ENCODE measurements at places on chromosomes 7 and 10. TPM values are rescaled to one million over a fixed set of nuclear protein-coding genes. Genes with fewer than 3 reads are reported as not detected.

DNA sequence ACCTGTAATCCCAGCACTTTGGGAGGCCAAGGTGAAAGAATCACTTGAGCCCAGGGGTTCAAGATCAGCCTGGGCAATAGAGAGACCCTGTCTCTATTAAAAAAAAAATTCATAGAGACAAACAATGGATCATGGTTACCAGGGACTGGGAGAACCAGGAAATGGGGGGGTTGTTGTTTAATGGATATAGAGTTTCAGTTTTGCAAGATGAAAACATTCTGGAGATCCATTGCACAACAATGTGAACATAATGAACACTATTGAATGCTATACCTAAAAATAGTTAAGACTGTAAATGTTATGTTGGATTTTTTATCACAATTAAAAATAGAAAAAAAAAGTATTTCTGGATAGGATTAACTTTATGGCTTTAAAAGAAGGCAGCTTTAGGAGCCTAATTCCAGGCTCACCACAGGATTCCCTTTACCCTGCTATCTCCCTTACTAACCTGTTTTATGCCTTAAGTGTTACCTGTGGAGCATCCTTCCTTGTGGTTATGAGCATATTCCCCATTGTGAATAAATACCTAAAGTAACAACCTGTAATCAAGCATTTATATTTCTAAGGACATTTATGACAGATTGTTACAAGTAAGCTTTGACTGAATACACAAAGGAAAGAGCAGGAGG lies 45.1 kb upstream of the SGCE start:
- no peaks in the 10 kb centered on the region for H3K27me3 ChIP-seq
- no peaks in the 10 kb centered on the region for H3K4me1 ChIP-seq
- H3K27ac ChIP-seq = no peak overlapping the region
- no peak for DNase-seq

DNA sequence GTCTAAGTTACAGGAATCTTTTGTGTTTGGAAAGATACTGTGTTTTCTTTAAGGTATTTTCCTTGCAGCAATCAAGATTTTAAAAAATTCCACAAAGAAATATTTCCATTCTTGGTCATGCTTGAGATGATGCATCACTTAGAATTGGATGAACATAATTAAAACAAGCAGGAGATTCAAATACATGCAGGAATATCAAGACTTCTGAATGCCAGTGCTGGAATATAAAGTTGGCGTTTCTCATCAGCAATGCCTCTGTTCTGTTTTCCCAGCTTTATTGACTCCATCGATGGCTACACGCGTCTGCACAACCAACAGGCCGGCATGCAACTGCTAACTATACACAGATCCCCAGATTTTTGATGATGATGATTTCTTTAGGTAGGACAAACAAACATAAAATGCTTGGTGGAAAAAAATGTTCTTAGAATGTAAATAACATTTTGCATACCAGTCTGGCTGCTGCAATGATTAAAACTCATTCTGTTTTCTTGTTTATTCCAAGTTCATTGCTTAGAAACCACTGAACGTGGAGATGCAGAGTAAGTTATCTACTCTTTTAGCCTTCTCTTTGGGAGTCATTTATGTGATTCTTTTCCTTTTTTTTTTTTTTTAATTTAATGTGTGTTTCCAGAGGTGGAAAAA lies 91.3 kb upstream of the FAM171A1 start:
- no peaks in the 10 kb centered on the region for H3K4me1 ChIP-seq
- H3K27me3 ChIP-seq = no peaks in the 10 kb centered on the region
- DNase-seq = no peak

GRCh38 chr10:101014966-101015581 lies 15.5 kb downstream of the LZTS2 start:
- H3K4me3 ChIP-seq = no peak overlapping the region
- H3K27me3 ChIP-seq = no peaks in the 10 kb centered on the region
- H3K27ac ChIP-seq = no peak overlapping the region
- no peaks in the 10 kb centered on the region for H3K36me3 ChIP-seq
- peaks cover 18% of the 10 kb centered on the region for H3K4me1 ChIP-seq

- no peak overlapping the region for H3K4me3 ChIP-seq
- no peaks in the 10 kb centered on the region for H3K27me3 ChIP-seq
- H3K27ac ChIP-seq = no peak overlapping the region
- no peak for DNase-seq
- no peaks in the 10 kb centered on the region for H3K4me1 ChIP-seq
- H3K36me3 ChIP-seq = no peaks in the 10 kb centered on the region
Observed at GRCh38 chr10:62323751-62324150, 50.4 kb upstream of the ZNF365 start.

AEBP1 gene
- 0.62 TPM for total RNA-seq

RELN gene
- 0.10 TPM for total RNA-seq

GRCh38 chr10:116287906-116288501 lies 15.0 kb upstream of the GFRA1 start:
- H3K4me1 ChIP-seq = no peaks in the 10 kb centered on the region
- DNase-seq = peak; percentile 13
- H3K27ac ChIP-seq = no peak overlapping the region
- H3K36me3 ChIP-seq = no peaks in the 10 kb centered on the region
- H3K27me3 ChIP-seq = no peaks in the 10 kb centered on the region
- no peak overlapping the region for H3K4me3 ChIP-seq

DNA sequence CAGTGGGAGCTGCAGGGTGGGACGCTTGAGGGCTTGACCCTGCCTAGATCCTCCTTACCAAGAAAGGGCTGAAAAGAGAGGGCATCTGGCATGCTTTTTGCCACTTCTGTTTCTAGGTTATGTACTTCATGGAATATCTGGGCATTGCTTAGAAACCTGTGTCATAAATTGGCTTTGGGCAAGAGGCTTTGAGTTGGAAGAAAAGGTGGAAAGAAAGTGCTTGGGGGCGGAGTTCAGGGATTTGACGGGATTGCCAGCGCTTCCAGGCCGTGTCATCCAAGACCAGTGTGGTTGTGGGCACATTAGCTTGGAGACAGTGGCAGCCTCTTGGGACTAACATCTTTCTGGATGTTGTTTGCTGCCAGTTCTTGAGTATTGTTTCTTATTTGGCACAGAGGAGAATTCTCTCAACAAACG lies 825 bp downstream of the ZNF862 start:
- H3K36me3 ChIP-seq = no peaks in the 10 kb centered on the region
- H3K27ac ChIP-seq = peak overlapping the region; percentile 72
- peaks cover 11% of the 10 kb centered on the region for H3K4me1 ChIP-seq
- no peaks in the 10 kb centered on the region for H3K27me3 ChIP-seq
- peak overlapping the region; percentile 77 for H3K4me3 ChIP-seq

DNA sequence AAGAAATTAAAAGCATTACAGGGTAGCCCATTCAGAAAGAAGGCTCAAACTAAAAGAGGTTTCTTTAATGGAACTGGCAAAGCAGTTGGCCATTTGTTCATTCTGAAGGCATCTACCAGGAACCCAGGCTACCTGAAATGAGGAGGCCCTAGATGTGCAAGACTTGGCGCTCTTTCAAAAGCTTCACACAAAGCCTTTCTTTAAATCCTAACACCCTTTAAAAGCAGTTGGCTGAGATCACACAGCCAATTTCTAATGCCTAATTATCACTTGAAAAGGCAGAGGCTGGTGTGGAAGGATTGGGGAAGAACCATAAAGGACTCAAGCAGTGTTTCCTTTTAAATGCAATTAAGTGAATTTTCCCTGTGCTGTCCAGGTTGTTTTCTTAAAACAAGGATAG lies 23.2 kb downstream of the PPP1R17 start:
- H3K4me3 ChIP-seq = no peak overlapping the region
- H3K36me3 ChIP-seq = no peaks in the 10 kb centered on the region
- H3K4me1 ChIP-seq = no peaks in the 10 kb centered on the region
- DNase-seq = no peak
- H3K27ac ChIP-seq = no peak overlapping the region

DNA sequence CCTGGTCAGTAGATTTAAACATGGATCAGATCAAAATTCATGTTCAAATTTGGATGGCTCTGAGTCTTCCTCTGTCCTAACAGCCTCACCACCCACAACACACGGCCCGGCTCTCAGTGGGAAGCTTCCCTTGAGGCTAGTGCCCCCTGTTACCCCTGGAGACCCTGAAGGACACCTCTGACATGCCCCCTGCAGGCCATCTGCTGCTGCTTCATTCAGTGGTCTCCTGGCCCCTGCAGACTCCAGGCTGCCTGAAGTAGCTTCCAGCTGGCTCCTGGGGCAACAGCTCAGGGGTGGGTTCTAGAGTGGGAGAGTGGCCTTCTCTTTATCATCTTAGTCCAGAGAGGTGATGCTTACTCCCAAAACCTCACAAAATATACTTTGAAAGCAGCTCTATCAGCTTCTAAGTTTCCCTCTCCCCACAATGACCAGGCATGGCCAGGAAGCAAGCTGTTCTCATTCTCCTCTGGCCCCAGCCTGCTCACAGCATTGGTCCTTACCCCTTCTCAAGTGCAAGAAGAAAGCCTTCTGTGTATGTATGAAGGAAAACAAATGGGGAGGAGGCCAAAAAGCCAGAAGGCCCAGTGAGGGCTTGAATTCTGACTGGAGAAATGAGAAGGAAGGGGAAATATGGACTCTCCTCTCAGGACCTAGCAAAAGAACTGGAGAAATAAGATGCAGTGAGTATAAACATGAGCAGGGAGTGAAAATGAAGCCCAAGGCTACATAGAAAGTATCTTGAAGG lies 189.6 kb upstream of the INHBA start:
- H3K27ac ChIP-seq = no peak overlapping the region
- no peak for DNase-seq
- no peak overlapping the region for H3K4me3 ChIP-seq
- no peaks in the 10 kb centered on the region for H3K4me1 ChIP-seq
- H3K27me3 ChIP-seq = no peaks in the 10 kb centered on the region
- no peaks in the 10 kb centered on the region for H3K36me3 ChIP-seq

PIK3CG gene
- total RNA-seq = 0.13 TPM

DNA sequence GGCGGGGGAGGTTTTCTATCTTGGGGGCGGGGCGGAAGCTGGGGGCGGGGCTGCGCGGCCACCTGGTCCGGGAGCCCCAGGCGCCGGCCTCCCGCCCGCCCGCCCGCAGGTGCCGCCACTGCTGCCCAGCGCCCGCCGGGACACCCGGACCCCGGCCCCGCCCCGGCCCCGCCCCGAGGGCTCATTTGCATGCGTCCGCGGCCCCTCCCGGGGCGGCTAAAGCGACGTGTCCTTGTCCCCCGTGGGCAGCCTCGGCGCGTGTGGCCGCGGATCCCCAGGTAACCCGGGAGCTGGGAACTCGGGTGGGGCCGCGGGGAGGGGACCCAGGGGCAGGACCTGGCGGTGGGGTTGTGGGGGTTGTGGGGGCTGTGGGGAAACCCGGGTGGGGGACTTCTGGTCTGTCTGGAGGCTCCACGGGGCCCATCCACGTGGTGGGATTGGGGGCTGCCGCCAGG lies at the start of gene BHLHA15:
BHLHA15 (plus strand) TSS at position 219 of the 455 bp plus-strand sequence. CDS start 871 bp downstream, outside the sequence.
- no peaks in the 10 kb centered on the region for H3K4me1 ChIP-seq
- no peaks in the 10 kb centered on the region for H3K27me3 ChIP-seq
- no peak for DNase-seq
- H3K36me3 ChIP-seq = no peaks in the 10 kb centered on the region
- H3K27ac ChIP-seq = no peak within 1 kb of the TSS
- H3K4me3 ChIP-seq = peak within 1 kb of the TSS; percentile 32

DNA sequence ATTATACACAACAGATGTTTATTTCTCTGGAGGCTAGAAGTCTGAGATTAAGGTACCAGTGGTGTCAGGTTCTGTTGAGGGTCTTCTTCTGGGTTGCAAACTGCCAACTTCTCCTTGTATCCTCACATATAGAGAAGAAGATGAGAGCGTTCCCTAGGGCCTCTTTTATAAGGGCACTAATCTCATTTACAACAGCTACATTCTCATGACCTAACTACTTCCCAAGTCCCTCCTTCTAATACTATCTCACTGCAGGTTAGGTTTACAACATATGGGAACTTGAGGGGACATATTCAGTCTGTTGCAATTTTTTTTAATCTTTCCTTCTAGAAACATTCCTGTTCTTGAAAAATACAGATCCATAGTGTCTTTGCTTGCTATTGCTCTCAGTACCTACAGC lies 18.3 kb upstream of the FAM3C start:
- H3K27me3 ChIP-seq = no peaks in the 10 kb centered on the region
- H3K27ac ChIP-seq = no peak overlapping the region
- DNase-seq = no peak
- H3K4me3 ChIP-seq = no peak overlapping the region
- H3K36me3 ChIP-seq = no peaks in the 10 kb centered on the region

DNA sequence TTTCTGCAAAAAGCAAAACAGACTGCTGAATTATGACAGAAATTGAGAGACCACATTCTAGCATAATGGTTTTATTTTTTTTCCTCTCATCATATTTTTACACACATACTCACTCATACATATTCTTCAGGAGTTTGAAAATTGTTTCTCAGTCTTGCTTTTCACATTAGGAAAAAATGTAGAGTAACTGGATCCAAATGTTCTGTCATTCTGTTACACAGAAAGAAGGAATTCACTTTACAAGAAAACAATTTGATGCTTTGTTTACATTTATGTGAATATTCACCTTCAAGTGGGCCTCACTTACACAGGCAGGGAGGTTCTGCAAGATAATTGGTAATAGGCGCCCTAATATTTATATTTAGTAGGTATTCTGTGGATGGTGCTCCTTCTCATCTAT lies 82.0 kb downstream of the ARL4A start:
- no peak overlapping the region for H3K27ac ChIP-seq
- no peaks in the 10 kb centered on the region for H3K27me3 ChIP-seq
- DNase-seq = no peak

DNA sequence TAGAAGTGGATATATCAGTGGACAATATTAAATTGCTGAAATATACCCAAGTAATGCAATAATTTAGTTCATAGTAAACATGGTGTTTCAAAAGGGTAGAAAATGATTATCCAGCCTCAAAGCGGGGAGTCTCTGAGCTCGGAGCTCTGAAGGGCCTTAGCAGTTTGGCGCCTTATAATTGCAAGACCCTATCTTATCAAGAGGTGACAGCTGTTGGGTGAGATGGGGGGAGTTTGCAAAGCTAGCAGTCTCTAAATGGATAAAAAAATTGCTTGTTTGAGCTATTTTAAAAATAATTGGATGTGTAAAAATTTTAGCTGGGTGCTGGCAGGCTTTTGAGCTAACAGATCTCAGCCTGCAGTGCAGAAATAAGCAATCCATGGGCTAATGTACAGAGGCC lies 219.2 kb downstream of the CCSER2 start:
- peaks cover 16% of the 10 kb centered on the region for H3K27me3 ChIP-seq
- H3K4me1 ChIP-seq = no peaks in the 10 kb centered on the region
- no peaks in the 10 kb centered on the region for H3K36me3 ChIP-seq
- DNase-seq = no peak
- no peak overlapping the region for H3K27ac ChIP-seq

GRCh38 chr10:13696071-13696470 lies 109.3 kb downstream of the PRPF18 start:
- no peaks in the 10 kb centered on the region for H3K36me3 ChIP-seq
- H3K4me1 ChIP-seq = no peaks in the 10 kb centered on the region
- H3K4me3 ChIP-seq = no peak overlapping the region
- no peak overlapping the region for H3K27ac ChIP-seq
- no peak for DNase-seq
- no peaks in the 10 kb centered on the region for H3K27me3 ChIP-seq

GRCh38 chr7:44749992-44750391 lies 1.3 kb downstream of the ZMIZ2 start:
- no peaks in the 10 kb centered on the region for H3K27me3 ChIP-seq
- H3K4me3 ChIP-seq = peak overlapping the region; percentile 64
- peaks cover 32% of the 10 kb centered on the region for H3K4me1 ChIP-seq
- no peaks in the 10 kb centered on the region for H3K36me3 ChIP-seq
